ENCODE measurements at places on chromosomes 11 and 22. TPM values are rescaled to one million over a fixed set of nuclear protein-coding genes. Genes with fewer than 3 reads are reported as not detected.

DNA sequence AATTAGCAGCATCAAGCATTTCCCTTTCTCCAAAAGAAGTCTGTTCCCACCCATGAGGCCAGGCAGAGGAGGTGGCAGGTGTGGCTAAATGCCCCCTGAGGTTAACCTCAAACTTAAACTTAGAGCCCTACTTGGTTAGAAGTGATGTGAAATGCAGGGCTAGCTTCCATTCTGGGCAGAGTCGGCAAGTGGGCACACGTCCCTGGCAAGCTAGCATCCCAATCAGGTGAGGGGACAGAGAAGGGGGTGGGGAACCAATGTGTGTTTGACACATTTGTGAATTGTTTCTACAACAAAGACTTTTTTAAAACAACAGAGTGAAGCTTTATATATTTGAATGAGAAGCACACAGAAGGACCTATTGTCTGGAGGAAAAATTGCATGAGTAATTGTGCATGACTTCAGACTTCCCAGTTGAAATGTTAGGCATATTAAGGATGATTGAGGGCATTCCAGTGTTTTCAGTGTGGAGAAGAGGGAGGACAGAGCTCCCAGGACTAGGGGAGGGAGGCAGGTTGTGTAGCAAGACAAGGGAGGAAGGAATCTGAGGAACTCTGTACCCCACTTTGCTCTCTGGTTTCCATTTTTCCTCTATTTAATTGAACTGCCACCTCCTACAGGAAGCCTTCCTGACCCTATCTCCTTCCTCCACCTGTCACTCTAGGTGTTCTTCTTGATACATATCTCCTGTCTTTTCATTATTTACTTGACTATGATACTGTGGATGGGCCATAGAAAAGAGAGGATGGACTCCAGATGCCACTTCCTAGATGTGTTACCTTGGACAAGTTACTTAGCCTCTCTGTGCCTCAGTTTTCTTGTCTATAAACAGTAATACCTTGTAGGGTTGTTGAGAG lies 83.3 kb upstream of the PICALM start:
- DNase-seq = no peak
- H3K27ac ChIP-seq = peak overlapping the region; percentile 75
- H3K4me3 ChIP-seq = no peak overlapping the region
- peaks cover 26% of the 10 kb centered on the region for H3K4me1 ChIP-seq
- H3K36me3 ChIP-seq = no peaks in the 10 kb centered on the region

- peaks cover 9% of the 10 kb centered on the region for H3K4me1 ChIP-seq
- no peaks in the 10 kb centered on the region for H3K27me3 ChIP-seq
- peak within 1 kb of the TSS; percentile 81 for H3K4me3 ChIP-seq
- DNase-seq = peak; percentile 80
- H3K36me3 ChIP-seq = no peaks in the 10 kb centered on the region
Measured at GRCh38 chr22:29306175-29306834, at the start of gene GAS2L1. Gene GAS2L1 (plus strand): TSS chr22:29306650. CDS start chr22:29308106, 1,456 bp downstream.

DNA sequence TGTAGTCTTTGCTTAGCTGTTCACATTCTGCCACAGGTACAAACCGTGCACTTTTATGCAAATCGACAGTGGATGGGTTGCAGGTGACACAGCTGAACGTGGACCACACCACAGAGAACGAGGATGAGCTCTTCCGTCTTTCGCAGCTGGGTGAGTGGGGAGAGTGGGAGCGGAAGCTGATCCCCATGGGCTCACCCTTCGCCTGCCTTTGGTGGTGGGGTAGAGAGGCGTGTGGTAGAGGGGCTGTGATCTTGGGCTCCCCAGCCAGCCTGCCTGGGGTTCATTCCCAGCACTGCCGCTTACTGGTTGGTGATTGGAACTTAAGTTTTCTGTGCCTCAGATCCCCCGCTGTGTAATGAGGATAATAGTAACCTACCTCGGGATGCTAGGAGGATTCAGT lies 19.1 kb downstream of the TAB1 start:
- H3K27ac ChIP-seq = no peak overlapping the region
- H3K4me3 ChIP-seq = no peak overlapping the region
- no peak for DNase-seq
- H3K27me3 ChIP-seq = no peaks in the 10 kb centered on the region
- H3K4me1 ChIP-seq = no peaks in the 10 kb centered on the region

The PRODH gene
- total RNA-seq = 1.7 TPM

DNA sequence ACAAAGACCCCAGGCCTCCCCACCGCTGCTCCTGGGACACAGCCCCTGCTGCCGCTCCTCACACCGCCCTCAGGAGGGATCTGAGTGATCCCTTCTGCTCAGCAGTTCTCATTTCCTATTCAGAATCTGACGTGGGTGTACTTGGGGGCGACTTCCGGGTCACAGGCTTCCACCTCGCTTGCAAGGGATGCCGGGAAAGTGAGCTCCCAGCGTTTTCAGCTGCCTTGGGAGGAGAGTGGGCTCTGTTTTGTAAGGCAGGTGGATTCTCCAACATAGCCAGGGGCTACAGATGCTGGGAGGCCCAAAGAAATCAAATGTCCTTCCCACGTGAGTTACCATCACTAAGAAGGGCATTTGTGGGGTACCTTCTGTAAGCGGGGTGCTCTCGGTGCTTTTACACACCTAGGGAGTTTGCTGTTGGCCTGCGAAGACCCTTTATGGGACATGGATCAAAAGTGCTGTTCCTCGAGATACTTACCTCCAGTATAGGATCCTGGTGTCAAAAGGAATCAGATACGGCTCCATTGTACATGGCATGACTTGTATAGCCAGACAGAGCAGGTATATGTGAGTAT lies 9.7 kb upstream of the LRRC10B start:
- peaks cover 4% of the 10 kb centered on the region for H3K27me3 ChIP-seq
- H3K27ac ChIP-seq = no peak overlapping the region
- no peak for DNase-seq
- H3K4me1 ChIP-seq = no peaks in the 10 kb centered on the region
- H3K4me3 ChIP-seq = no peak overlapping the region
- no peaks in the 10 kb centered on the region for H3K36me3 ChIP-seq

The KREMEN1 gene
- 28.5 TPM for total RNA-seq

GRCh38 chr22:36840106-36840505 lies 20.7 kb upstream of the NCF4 start:
- H3K27me3 ChIP-seq = peaks cover 56% of the 10 kb centered on the region
- H3K4me1 ChIP-seq = peaks cover 2% of the 10 kb centered on the region
- no peak for DNase-seq
- no peak overlapping the region for H3K4me3 ChIP-seq
- no peaks in the 10 kb centered on the region for H3K36me3 ChIP-seq

GRCh38 chr11:122920579-122920978 lies 38.0 kb downstream of the JHY start:
- no peaks in the 10 kb centered on the region for H3K27me3 ChIP-seq
- no peak for DNase-seq
- no peak overlapping the region for H3K27ac ChIP-seq
- H3K36me3 ChIP-seq = no peaks in the 10 kb centered on the region
- H3K4me3 ChIP-seq = no peak overlapping the region
- peaks cover 7% of the 10 kb centered on the region for H3K4me1 ChIP-seq

GRCh38 chr11:88295028-88295427 lies 42.5 kb downstream of the CTSC start:
- no peak overlapping the region for H3K27ac ChIP-seq
- peaks cover 52% of the 10 kb centered on the region for H3K36me3 ChIP-seq
- no peaks in the 10 kb centered on the region for H3K27me3 ChIP-seq
- DNase-seq = no peak
- peaks cover 48% of the 10 kb centered on the region for H3K4me1 ChIP-seq

- H3K36me3 ChIP-seq = no peaks in the 10 kb centered on the region
- no peak overlapping the region for H3K27ac ChIP-seq
- DNase-seq = no peak
Measured at GRCh38 chr22:35538801-35539321, 1.8 kb upstream of the RASD2 start.

GRCh38 chr11:117641008-117641915 lies 155.8 kb downstream of the DSCAML1 start:
- no peaks in the 10 kb centered on the region for H3K36me3 ChIP-seq
- H3K27ac ChIP-seq = no peak overlapping the region
- peaks cover 48% of the 10 kb centered on the region for H3K27me3 ChIP-seq
- no peaks in the 10 kb centered on the region for H3K4me1 ChIP-seq
- no peak overlapping the region for H3K4me3 ChIP-seq

The SLC22A12 gene
- not detected for total RNA-seq

The ELF5 gene
- total RNA-seq = 2.1 TPM

GRCh38 chr11:235180-235579 lies 962 bp downstream of the SIRT3 start:
- H3K36me3 ChIP-seq = peaks cover 11% of the 10 kb centered on the region
- DNase-seq = no peak
- H3K4me3 ChIP-seq = peak overlapping the region; percentile 91
- H3K27me3 ChIP-seq = no peaks in the 10 kb centered on the region

GRCh38 chr11:114197799-114198500 lies 98.2 kb upstream of the NNMT start:
- H3K4me1 ChIP-seq = peaks cover 43% of the 10 kb centered on the region
- DNase-seq = peak; percentile 52
- H3K27ac ChIP-seq = peak overlapping the region; percentile 85

- no peak overlapping the region for H3K4me3 ChIP-seq
- no peak for DNase-seq
- peak overlapping the region; percentile 80 for H3K27ac ChIP-seq
- peaks cover 21% of the 10 kb centered on the region for H3K27me3 ChIP-seq
- peaks cover 17% of the 10 kb centered on the region for H3K4me1 ChIP-seq
Measured at GRCh38 chr11:65352783-65353182, 1.8 kb upstream of the TIGD3 start.

- no peaks in the 10 kb centered on the region for H3K36me3 ChIP-seq
- DNase-seq = no peak
- no peaks in the 10 kb centered on the region for H3K27me3 ChIP-seq
Measured at GRCh38 chr11:73401924-73402833, 26.0 kb downstream of the RELT start.

GRCh38 chr11:12120031-12121008 lies 9.9 kb downstream of the MICAL2 start:
- no peak for DNase-seq
- peaks cover 25% of the 10 kb centered on the region for H3K4me1 ChIP-seq
- H3K4me3 ChIP-seq = no peak overlapping the region
- H3K27ac ChIP-seq = no peak overlapping the region
- peaks cover 8% of the 10 kb centered on the region for H3K27me3 ChIP-seq

The MAJIN gene
- total RNA-seq = not detected

DNA sequence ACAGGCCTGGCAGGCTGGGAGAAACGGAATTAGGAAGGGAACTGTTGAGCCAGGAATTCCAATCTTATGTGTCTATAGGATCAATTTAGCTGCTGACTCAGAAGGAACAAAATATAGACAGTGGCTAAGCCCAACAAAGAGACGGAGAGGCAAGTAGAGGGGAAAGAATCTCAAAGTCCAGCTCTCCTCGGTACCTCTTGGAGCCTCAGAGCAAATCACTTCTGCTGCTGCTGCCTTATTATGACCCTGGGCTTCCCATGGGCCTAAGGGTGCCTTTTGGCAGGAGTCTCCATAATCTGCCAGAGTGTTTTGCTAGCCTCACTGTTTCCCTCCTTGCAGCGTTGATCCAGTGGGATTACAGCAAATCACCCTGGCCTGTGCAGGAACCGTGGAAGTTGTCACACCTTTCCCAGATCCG lies 31.7 kb downstream of the PAX6 start:
- no peak overlapping the region for H3K27ac ChIP-seq
- peaks cover 4% of the 10 kb centered on the region for H3K36me3 ChIP-seq
- no peaks in the 10 kb centered on the region for H3K27me3 ChIP-seq
- no peak for DNase-seq

DNA sequence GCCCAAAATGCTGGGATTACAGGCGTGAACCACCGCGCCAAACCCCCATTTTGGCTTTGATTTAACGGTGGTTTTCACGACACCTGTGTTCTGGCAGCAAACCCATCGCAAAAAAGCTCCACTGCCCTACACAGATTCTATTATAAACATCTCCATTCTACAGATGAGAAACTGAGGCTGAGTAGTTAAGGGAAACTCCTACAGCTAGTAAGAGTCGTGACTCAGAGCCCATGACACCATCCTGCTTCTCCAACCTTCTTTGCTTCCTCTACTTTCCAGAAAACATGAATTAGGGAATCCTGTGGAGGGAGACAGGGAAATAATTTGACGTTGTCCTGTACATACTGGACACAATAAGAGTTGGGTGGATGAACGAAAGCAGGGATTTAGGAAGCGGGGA lies 429 bp upstream of the SNX15 start:
- peak overlapping the region; percentile 90 for H3K27ac ChIP-seq
- H3K4me3 ChIP-seq = peak overlapping the region; percentile 71
- H3K4me1 ChIP-seq = peaks cover 9% of the 10 kb centered on the region
- no peaks in the 10 kb centered on the region for H3K36me3 ChIP-seq
- H3K27me3 ChIP-seq = no peaks in the 10 kb centered on the region
- no peak for DNase-seq

GRCh38 chr11:65558002-65558929 lies at the start of gene LTBP3:
Gene LTBP3 (minus strand): TSS chr11:65558359. CDS start chr11:65557959, 400 bp downstream.
- DNase-seq = peak; percentile 56
- H3K27me3 ChIP-seq = no peaks in the 10 kb centered on the region
- H3K4me3 ChIP-seq = peak within 1 kb of the TSS; percentile 82
- peaks cover 64% of the 10 kb centered on the region for H3K4me1 ChIP-seq

DNA sequence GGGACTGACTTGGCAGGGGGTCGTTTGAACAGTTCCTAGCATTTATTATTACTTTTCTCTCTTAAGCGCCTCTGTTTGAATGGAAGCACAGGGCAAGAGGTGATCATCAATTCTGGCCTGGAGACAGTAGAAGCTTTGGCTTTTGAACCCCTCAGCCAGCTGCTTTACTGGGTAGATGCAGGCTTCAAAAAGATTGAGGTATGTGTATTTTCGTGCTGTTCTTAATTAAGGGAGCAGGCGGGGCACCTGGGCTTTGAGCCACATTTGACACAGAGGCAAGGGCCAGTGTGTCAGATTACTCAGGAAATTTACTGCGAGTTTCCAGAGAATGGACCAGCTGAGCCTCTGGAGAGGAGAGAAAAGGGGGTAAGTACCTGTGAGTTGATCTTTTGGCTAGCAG lies 102.4 kb upstream of the SORL1-AS1 start:
- H3K27ac ChIP-seq = no peak overlapping the region
- no peaks in the 10 kb centered on the region for H3K27me3 ChIP-seq
- H3K4me3 ChIP-seq = no peak overlapping the region
- H3K4me1 ChIP-seq = no peaks in the 10 kb centered on the region
- DNase-seq = no peak

The ACRV1 gene
- not detected for total RNA-seq

GRCh38 chr11:47215366-47215910 lies 664 bp downstream of the DDB2 start:
- peak overlapping the region; percentile 89 for H3K4me3 ChIP-seq
- peak overlapping the region; percentile 95 for H3K27ac ChIP-seq
- peaks cover 37% of the 10 kb centered on the region for H3K4me1 ChIP-seq
- H3K36me3 ChIP-seq = peaks cover 12% of the 10 kb centered on the region
- H3K27me3 ChIP-seq = no peaks in the 10 kb centered on the region
- no peak for DNase-seq

DNA sequence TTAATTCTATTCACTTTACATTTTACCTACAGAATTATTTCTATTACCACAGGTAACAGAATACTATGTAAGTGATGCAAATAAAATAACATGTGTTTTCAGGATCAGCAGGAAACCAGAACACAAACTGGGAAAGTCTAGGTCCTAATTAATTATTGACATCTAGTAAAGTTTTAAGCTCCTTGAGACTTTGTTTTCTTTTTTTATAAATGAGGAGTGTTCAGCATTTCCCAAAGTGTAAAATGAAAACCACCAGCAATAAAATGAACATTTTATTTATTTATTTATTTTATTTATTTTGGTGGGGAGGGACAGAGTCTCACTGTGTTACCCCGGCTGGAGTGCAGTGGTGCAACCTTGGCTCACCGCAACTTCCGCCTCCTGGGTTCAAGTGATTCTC lies 123.6 kb downstream of the ARHGAP42 start:
- no peak overlapping the region for H3K4me3 ChIP-seq
- H3K27ac ChIP-seq = no peak overlapping the region
- DNase-seq = no peak
- H3K27me3 ChIP-seq = no peaks in the 10 kb centered on the region

The ESAM gene
- total RNA-seq = 0.85 TPM

The OR2AG1 gene
- not detected for total RNA-seq
